Activated CD8-positive, alpha-beta T cell treated with anti-CD3 and anti-CD28 coated beads for 36 hours (primary cell): ENCODE measurements at places on chromosomes 12 and 14. TPM values are rescaled to one million over a fixed set of nuclear protein-coding genes. Genes with fewer than 3 reads are reported as not detected.

The LIN7A gene
- not detected for total RNA-seq

The ATL1 gene
- total RNA-seq = 0.81 TPM

The PAPLN gene
- total RNA-seq = 0.47 TPM

The SETD1B gene
- total RNA-seq = 13.3 TPM

DNA sequence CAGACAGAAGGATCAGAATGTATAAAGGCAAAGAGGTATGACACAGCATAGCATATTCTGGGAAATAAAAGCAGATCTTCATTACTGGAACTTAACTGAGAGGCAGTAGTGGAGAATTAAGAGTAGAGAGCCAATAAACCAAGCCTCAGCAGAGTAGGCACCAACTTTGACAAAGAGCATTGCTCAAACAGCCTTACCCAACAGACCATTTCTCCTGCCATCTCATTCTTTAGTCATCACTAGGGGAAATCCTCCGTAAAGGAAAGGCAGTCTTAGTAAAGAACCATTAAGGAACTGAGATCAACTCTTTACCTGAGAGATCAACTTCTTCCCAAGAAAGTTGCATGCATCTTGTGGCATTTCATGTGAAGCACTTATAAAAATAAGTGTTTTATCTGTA is 36.6 kb downstream of the SENP1 start:
- no peaks in the 10 kb centered on the region for H3K27me3 ChIP-seq
- no peak overlapping the region for H3K27ac ChIP-seq
- no peak for DNase-seq
- peaks cover 40% of the 10 kb centered on the region for H3K36me3 ChIP-seq
- no peak overlapping the region for H3K4me3 ChIP-seq

GRCh38 chr14:60679566-60680258 is 30.4 kb upstream of the SIX1 start:
- peaks cover 17% of the 10 kb centered on the region for H3K27me3 ChIP-seq
- no peak overlapping the region for H3K27ac ChIP-seq
- no peaks in the 10 kb centered on the region for H3K36me3 ChIP-seq

GRCh38 chr12:128627659-128628058 is 196.1 kb downstream of the SLC15A4 start:
- no peaks in the 10 kb centered on the region for H3K27me3 ChIP-seq
- no peaks in the 10 kb centered on the region for H3K36me3 ChIP-seq
- H3K4me3 ChIP-seq = no peak overlapping the region
- DNase-seq = no peak
- H3K4me1 ChIP-seq = no peaks in the 10 kb centered on the region
- no peak overlapping the region for H3K27ac ChIP-seq

DNA sequence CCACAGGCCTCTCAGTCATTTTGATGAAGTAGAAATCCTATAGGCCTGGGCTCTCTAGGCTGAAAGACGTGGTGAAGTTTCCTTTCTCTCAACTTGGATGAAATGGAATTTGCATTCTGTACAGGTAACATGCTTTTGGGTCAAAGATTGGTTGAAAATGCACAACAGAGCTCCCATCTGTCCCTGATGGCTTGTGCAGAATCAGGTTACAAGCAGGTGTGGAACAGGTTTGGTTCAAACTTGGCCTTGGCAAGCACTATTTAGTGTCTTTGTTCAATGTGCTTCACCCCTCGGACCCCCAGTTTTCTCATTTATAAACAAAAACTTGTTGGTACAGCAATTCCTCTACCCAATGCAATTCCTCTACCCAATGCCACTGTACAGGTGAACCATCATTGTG is 1493.0 kb downstream of the AACS start:
- H3K36me3 ChIP-seq = no peaks in the 10 kb centered on the region
- H3K27ac ChIP-seq = no peak overlapping the region
- no peak overlapping the region for H3K4me3 ChIP-seq

- H3K36me3 ChIP-seq = no peaks in the 10 kb centered on the region
- DNase-seq = no peak
- no peak overlapping the region for H3K4me3 ChIP-seq
- H3K27me3 ChIP-seq = no peaks in the 10 kb centered on the region
- H3K27ac ChIP-seq = no peak overlapping the region
Observed at GRCh38 chr12:109532721-109533486, 40.4 kb downstream of the MMAB start.

DNA sequence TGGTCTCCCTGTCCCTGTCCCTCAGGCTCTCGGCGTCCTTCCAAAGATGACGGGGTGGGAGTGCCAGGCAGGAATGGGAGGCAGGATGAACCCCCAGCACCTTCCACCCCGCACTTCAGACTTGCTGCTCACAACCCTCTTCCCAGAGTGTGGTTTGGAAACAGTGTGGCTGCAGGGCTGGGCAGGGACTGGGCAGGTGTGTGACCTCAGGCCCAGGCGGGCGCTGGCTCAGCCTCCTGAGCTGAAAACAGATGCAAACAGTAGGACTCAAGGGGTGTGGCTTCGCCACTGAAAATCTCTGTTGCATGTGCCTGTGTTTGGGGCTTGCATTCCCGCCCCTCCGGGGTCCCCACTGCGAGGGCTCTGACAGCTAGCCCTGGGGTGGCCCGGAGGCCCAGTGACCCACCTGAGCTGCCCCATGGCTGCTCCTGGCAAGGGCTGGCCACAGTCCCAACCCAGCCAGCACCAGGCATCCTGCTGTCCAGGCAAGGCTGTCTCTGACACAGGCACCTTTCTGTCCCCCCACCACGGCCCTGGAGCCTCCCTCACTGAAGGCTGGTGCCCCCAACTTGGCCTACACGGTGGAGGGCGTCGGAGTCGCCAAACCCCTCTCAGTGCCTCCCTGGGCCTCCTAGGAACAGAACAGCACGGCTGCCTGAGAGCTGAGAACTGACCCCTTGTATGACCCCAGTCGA is 46.1 kb downstream of the BEGAIN start:
- no peak for DNase-seq
- H3K27ac ChIP-seq = no peak overlapping the region
- peaks cover 3% of the 10 kb centered on the region for H3K4me1 ChIP-seq
- no peaks in the 10 kb centered on the region for H3K27me3 ChIP-seq

DNA sequence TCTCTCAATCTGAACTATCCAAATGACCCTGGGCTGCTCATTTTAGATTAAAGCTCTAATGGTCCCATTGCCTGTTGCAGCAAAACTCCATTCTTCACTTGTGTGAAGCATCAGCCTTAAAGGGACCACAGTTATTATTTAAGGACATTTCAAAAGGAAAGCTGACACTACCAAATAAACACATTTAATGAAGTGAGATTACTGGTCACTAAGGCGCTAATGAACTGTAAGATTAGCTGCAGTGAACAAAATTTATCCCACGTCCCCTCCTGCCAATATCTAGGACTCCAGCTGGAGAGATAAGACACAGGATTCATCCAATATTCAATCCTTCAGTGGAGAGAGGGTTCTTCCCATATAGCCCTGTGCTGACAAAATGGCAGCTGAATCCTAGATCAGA is 1029.2 kb upstream of the SEL1L start:
- no peaks in the 10 kb centered on the region for H3K4me1 ChIP-seq
- H3K27me3 ChIP-seq = no peaks in the 10 kb centered on the region
- no peak overlapping the region for H3K27ac ChIP-seq
- no peaks in the 10 kb centered on the region for H3K36me3 ChIP-seq
- DNase-seq = no peak

DNA sequence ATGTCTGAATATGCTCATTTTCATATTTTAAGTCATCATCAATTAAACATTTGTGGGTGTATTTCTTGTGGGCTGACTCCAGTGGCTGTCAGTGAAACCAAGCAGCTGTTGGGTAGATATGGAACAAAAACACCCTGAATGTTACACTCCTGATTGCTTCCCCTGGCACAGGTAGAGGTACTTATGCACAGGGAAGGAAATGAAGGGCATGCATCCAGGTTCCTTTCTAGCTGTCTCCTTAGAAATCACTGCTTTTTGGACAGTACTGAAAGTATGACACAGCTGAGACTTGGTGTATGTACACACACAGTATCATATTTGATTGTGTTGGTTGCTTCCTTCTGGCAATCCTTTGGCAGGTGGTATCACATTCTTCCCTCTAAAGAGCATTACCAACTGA is 1006.7 kb downstream of the DIO2 start:
- no peak for DNase-seq
- H3K36me3 ChIP-seq = no peaks in the 10 kb centered on the region
- no peaks in the 10 kb centered on the region for H3K4me1 ChIP-seq
- H3K4me3 ChIP-seq = no peak overlapping the region

- no peaks in the 10 kb centered on the region for H3K36me3 ChIP-seq
- H3K4me3 ChIP-seq = no peak overlapping the region
Observed at GRCh38 chr12:75908961-75909605, 122.5 kb downstream of the PHLDA1 start.

- no peak overlapping the region for H3K27ac ChIP-seq
- no peaks in the 10 kb centered on the region for H3K4me1 ChIP-seq
- no peak overlapping the region for H3K4me3 ChIP-seq
- no peak for DNase-seq
- H3K36me3 ChIP-seq = no peaks in the 10 kb centered on the region
Observed at GRCh38 chr14:83467811-83468210, 1934.2 kb upstream of the SEL1L start.

DNA sequence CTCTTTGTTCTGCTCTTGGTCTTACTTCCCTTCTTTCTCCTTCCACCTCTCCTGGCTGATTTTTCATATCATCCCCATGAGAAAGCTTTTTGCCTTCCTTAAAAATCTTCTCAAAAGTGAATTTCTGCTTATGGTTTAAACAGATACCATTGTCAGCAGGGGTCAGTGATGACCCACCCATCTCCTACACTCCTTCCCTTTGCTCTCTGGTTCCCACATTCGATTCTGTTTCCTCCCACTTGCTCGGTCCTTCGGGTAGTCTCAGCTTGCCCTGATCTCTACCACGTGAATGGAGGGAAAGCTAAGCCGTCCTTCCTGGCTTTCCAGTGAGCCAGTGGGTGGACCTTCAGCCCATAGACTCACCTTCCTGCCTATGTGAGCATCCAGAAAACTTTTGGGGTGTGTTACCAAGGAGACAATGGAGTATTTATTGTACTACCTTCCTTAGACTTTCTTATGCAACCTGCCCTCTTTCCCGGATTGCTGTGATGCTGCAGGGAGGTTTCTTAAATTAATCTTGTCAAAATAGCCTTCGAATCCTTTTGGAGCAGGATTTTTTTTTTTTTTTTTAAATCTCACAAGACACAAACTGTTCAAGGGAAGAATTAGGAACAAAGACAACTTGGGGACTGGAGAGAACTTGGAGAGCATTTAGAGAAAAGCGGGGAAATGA is 306.3 kb downstream of the CACNA1C start:
- DNase-seq = no peak
- no peak overlapping the region for H3K4me3 ChIP-seq
- peaks cover 23% of the 10 kb centered on the region for H3K4me1 ChIP-seq
- no peaks in the 10 kb centered on the region for H3K36me3 ChIP-seq
- H3K27me3 ChIP-seq = peaks cover 22% of the 10 kb centered on the region
- H3K27ac ChIP-seq = no peak overlapping the region
